ENCODE measurements at places on chromosomes 2 and 18.

- no peak for DNase-seq
Measured at GRCh38 chr2:195029804-195030654, 627.0 kb upstream of the SLC39A10 start.

DNA sequence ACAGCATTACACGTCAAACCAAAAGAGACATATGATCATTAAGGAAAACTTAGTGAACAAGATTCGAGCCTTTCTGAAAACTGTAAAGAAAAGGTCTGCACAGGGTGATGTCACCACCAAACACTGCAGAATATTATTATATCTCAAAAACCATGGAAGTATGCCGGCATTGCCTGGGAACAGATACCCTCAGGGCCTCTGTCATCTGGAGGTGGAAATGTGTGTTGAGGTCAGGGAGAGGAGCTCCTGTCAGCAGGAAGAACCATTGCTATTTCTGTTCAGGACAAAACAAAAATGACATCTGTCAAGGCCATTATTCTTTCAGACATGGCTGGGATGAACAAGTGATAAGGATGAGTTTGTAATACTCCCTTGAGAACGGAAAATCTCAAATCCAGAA is 365.9 kb upstream of the TRIB2 start:
- DNase-seq = no peak

DNA sequence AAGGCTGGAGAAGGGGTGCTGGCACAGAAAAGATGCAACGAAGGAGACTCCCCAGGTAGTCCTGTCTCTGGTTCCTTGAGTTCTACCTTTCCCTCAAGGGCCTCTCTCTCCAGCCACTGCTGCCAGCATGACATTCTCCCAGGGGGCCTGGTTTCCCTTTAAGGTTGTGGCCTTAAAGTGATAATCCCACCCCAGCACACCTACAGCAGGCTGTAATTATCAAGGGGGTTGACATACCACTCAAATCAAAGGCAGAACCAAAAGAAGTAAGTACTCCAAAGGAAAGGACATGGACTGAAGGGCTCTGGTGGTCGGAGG is 127.4 kb upstream of the MSH6 start:
- no peak for DNase-seq

DNA sequence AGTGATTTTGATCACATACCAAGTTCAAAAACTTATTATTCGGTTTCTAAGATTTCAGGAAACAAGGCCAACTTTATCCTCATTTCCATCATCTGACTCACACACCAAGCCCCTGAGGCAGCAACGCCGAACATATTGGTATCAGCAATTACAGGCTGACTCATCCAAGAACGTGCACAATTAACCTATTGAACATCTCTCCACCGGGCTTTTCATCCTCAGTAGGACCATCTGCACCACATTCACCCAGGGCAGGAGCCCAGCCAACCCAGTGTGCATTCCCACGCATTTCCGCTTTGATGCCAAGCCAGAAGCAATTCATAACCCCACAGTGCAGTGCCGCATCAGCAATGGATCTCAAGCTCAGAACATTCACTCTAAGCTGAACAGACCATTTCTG is 52.9 kb downstream of the SCG2 start:
- peak; percentile 85 for DNase-seq

- no peak for DNase-seq
Measured at GRCh38 chr2:78940998-78941397, 84.5 kb upstream of the REG3G start.

- DNase-seq = no peak
Measured at GRCh38 chr2:38512211-38512610, 90.5 kb downstream of the HNRNPLL start.

DNA sequence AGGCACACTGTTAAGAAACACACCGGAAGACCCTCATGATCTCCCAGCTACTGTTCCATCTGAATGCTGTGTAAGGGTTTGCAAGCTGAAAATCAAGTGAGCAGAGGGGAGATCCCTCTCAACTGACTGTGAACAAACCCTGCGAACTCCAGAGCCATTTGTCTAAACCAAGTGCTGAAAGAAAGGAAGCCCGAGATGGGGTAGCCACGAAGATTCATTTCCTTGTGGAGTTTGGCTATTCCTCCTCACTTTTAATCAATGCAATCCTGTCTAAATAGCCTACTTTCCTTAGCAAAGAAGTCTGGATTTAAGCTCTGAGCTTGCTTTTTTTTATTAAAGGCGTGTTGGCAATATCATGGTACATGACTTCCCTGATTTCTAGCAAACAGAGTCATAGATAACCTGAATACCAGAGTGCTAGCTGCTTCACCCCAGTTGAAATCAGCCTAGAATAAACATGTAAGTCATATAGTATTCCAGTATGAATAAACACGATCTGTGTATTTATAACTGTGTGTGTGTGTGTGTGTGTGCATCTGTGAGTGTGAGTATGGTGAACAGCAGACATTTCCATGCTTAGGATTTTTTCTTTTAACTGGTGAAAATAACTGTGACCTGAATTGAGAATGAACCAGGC is 365.2 kb downstream of the ZNF521 start:
- no peak for DNase-seq

DNA sequence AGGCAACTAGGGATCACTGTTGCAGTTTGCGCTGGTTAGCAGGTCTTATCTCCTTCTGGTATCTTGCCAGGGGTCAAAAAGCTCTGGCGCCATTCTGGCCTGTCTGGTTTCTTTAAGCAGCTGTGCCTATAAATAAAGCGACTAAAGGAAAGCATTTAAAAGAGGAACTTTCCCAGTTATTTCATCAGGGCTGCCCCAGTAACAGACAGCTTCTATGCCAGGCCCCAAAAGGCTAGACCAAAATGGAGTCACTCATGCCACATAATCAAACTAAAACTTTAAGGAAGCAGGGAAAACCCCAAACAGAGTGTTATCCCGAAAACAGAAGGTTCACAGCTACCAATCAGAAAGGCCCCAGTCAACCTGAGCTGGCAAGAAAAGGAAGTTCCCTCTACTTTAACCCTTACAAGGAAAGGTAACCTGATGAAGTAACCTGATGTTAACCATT is 41.2 kb upstream of the HNRNPA3 start:
- DNase-seq = no peak

- DNase-seq = no peak
Measured at GRCh38 chr2:80473796-80474195, 169.2 kb upstream of the LRRTM1 start.

DNA sequence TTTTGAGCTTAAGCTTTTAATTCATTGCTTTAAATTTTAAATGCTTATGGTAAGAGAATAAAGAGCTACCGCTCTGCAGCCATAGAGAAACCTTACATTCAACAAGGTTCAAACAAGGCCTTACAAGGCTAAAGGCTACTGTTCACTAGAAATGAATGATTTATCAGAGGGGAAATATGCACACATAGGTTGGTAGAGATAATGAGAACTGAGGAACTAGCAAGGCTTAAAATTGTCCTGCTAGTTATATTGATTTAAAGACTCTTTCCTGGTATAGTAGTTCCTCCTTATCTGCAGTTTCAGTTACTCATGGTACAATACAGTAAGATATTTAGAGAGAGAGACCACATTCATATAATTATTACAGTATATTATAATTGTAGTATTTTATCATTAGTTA is 193.4 kb downstream of the WDR7 start:
- no peak for DNase-seq

GRCh38 chr2:65320042-65320725 is 92.6 kb downstream of the ACTR2 start:
- DNase-seq = peak; percentile 46

DNA sequence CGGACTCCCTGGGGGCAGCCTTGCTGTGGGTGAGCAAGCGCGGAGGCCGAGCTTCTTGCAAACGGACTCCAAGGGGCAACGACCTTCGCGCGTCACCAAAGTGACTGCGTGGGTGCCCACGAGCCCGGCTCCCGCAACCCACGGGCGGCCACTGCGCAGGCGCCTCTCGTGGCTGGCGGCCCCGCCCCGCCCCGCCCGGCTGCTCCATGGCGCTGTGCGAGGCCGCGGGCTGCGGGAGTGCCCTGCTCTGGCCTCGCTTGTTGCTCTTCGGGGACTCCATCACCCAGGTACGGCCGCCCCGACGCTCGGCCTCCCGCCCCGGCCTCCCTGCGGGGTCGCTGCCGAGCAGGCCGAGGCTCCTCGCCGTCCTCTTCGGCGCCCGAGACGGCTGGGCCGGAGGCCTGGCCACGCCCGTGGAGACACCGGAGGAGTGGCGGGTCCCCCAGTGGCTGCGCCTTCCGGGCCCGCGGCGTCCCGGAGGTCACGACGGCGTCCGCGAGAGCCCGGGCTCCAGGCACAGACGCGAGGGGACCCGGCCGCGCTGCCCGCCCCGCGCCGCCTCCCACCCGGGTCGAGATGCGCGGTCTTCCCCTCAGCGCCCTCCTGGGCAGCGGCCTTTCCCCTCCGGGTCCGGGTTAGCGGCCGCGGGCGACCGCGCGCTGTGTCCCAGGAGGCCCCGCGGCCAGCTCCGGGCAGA is at the start of gene IAH1:
Gene IAH1, plus strand, starts transcription at position 191 of the 697 bp plus-strand sequence. Its CDS starts 16 bp downstream, at position 207.
- DNase-seq = no peak

GRCh38 chr2:236795861-236796219 is 226.2 kb downstream of the ACKR3 start:
- no peak for DNase-seq

DNA sequence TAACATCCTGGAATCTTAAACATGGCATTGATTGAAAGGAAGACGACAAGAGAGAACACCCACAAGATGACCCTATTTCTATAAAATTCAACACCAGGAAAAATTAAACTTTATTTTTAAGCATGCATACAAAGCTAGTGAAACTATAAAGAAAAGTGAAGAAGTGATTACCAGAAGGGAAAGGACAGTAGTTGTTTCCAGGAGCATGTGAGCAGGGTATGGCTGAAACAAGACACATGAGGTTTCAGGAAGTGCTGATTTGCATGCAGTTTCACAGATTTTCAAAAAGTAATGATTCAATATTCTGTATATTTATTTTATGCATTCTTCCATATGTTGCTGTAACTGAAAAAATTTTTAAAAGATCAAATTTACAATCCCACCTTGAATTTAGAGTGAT is 24.6 kb upstream of the DAW1 start:
- DNase-seq = no peak

DNA sequence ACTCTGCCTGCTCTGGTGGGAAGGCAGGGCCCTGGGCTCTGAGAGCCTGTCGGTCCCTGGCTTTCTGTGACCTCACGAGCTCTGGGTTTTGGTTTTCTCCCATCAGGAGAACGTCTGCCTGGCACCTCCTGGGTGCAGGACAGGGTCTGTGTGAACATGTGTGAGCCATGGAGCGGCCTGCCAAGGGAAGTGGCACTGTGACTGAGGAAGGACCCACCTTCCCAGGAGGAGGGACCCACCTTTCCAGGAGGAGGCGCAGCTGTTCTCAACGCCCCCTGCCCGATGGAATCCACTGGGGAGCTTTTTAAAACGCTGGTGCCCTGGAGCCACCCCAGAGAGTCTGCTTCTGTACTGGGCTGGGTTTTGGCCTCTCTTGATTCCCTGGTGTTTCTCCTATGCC is 168.7 kb downstream of the GLI2 start:
- DNase-seq = no peak

DNA sequence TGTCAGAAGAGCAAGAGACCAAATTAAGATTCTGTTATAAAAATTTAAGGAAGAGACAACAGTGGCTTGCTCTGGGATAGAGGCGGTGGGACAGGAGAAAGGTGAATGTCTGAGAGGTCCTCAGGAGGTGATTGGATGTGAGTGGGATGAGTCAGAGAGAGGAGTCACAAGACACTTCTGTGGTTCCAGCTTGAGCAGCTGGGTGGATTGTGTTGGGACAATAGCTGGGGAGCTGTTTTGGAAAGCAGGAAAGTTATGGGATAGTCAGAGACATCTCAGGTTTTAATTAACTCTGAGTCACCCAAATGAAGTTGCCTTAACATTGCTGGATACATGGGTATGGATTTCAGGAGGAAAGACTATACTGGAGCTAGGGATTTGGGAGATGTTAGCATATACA is 218.0 kb upstream of the TRIB2 start:
- no peak for DNase-seq

GRCh38 chr2:131104487-131105155 is 515 bp upstream of the PLEKHB2 start:
- no peak for DNase-seq

GRCh38 chr2:128579825-128580224 is 261.2 kb upstream of the HS6ST1 start:
- no peak for DNase-seq

GRCh38 chr18:396251-396555 is 104.3 kb downstream of the COLEC12 start:
- DNase-seq = peak; percentile 41

- no peak for DNase-seq
Measured at GRCh38 chr2:230137902-230138539, 69.3 kb upstream of the SLC16A14 start.

- DNase-seq = no peak
Measured at GRCh38 chr18:23062011-23062410, 73.3 kb upstream of the CABLES1 start.

Data from AG09319 (cell line).